ENCODE measurements at places on chromosomes 7 and 10.

GRCh38 chr10:77071001-77071511, 566.6 kb downstream of the KCNMA1 start:
- no peak for DNase-seq

GRCh38 chr7:152382244-152382643, 53.6 kb downstream of the KMT2C start:
- peak; percentile 26 for DNase-seq

- no peak for DNase-seq
These were observed 25.2 kb upstream of the FIGNL1 start for GRCh38 chr7:50475340-50475739.

GRCh38 chr10:102965311-102965851, 47.3 kb downstream of the CNNM2 start:
- DNase-seq, result no peak

GRCh38 chr10:62071846-62072281, 170.4 kb downstream of the ARID5B start:
- DNase-seq, result no peak

- no peak for DNase-seq
These were observed 96.5 kb downstream of the ARMH3 start for GRCh38 chr10:101959346-101959916.

GRCh38 chr10:102384606-102385429, 10.7 kb upstream of the NFKB2 start:
- no peak for DNase-seq

DNA sequence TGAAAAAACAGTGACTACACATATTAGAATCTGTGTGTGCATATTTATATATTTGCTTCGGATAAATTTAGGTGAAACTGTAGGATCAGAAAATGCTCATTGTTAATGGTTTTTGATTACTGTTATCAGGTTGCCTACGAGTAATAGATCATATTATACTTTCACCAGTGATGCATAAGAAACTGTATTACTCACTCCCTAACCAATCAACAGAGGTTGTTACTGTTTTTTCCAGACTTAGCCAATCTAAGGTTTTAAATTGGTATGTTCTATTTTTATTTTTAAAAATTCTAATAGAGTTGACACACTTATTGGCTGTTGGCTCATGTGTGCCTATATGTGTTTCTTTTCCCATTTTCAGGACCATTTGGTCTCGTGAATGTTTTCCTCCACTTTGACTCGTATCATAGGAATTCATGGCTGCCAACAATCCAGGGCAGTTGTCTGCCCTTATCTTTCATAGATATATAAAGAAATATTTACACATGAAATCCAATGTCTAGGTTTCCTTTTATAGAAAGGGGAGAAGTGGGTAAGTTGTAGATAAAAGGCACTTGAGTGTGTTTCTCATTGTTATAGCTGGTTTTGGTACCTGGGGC, 59.2 kb downstream of the ANLN start:
- DNase-seq, result no peak

GRCh38 chr10:95467162-95467599, 94.0 kb downstream of the SORBS1 start:
- DNase-seq, result peak; percentile 81

GRCh38 chr10:133390597-133391248, 3.2 kb upstream of the MTG1 start:
- no peak for DNase-seq

DNA sequence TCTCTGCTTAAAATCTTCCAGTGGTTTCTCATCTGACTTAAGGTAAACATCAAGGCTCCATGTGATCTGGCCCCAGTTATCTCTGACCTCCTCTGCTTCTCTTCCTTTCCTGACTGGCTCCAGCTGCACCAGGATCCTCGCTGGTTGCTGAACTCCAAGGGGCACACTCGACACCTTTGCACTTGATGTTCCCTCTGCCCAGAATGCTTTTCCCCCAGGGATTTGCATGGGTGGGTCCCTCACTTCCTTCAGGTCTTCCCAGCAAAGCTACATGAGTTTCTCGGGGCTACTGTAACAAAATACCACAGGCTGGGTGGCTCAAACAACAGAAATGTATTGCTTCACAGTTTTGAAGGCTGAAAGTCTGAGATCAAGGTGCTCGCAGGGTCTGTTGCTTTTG, 166.0 kb upstream of the CDCA7L start:
- DNase-seq, result no peak

GRCh38 chr10:86712317-86712707, 44.0 kb downstream of the LDB3 start:
- DNase-seq, result peak; percentile 15

- DNase-seq, result no peak
These were observed 15.9 kb downstream of the YKT6 start for GRCh38 chr7:44216521-44217222.

DNA sequence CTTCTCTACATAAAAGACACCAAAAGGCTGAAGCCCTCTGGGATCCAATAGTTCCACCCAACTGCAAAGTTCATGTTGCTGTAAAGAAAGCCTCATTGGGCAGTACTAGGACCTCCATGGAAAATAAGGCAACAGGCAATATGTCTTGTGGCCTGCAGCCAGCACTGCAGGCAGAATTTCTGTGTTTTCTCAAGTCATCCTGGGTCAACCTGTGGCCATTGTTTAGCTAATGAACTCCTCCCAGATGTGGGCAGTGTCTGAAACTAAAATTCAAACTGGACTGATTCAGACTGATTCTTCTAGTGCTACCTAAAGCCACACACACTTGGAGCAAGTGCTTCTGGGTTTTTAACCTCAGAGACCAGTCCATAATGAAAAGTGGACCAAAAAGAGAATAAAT, 141.5 kb downstream of the PPP1R17 start:
- DNase-seq, result no peak

- DNase-seq, result no peak
These were observed 11.6 kb downstream of the RPS24 start for GRCh38 chr10:78045237-78045636.

GRCh38 chr10:66167816-66168215, 758.0 kb upstream of the LRRTM3 start:
- DNase-seq, result no peak
